CD4-positive, alpha-beta T cell treated with Interleukin-6 at 100 ng/mL for 8 hours (primary cell): ENCODE measurements at places on chromosomes 12 and 14.
A peak's percentile ranks its signal among the peaks of the same experiment; 100 is the strongest.

- no peak for DNase-seq
Observed at GRCh38 chr12:50197297-50197727, 30.1 kb upstream of the CERS5 start.

DNA sequence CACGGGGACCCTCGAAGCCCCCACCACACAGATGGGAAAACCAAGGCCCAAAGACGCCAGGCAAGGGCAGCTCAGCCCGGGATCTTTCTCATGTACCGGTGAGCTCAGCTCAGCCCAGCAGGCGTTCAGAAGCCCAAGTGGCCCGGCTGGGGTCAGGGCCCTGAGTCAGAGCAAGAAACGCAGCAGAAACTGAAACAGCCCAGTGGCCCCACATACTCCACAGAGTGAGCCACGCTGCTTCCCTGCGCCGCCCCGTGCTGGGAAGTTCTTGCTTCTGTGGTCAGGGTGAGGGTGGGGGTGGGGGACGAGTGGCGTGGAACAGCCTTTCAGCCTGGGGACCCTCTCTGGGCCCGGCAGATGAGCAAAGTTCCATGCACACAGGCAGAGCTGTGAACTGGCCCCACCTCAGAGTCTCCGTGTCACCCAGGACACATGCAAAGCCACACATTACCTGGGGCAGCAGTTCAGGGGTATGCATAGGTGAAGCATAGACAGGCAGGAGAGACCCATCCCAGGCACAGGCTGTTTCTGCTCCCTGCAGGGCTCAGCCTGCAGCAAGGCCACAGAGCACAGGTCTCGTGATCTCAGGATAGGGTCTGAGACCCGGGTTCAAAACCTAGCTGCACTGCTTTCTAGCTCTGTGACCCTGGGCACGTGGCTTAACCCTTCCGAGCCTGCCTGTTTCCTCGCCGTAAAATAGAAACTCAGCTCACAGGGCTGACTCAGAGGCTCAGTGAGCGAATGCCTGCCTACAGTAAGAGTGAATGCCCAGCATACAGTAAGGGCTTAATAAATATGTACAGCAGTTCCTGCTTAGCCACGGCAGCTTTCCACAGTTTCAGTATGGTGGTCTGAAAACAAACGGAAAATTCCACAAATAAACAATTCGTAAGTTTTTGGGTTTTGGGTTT is 21.6 kb downstream of the NCOR2 start:
- peak; percentile 15 for DNase-seq

DNA sequence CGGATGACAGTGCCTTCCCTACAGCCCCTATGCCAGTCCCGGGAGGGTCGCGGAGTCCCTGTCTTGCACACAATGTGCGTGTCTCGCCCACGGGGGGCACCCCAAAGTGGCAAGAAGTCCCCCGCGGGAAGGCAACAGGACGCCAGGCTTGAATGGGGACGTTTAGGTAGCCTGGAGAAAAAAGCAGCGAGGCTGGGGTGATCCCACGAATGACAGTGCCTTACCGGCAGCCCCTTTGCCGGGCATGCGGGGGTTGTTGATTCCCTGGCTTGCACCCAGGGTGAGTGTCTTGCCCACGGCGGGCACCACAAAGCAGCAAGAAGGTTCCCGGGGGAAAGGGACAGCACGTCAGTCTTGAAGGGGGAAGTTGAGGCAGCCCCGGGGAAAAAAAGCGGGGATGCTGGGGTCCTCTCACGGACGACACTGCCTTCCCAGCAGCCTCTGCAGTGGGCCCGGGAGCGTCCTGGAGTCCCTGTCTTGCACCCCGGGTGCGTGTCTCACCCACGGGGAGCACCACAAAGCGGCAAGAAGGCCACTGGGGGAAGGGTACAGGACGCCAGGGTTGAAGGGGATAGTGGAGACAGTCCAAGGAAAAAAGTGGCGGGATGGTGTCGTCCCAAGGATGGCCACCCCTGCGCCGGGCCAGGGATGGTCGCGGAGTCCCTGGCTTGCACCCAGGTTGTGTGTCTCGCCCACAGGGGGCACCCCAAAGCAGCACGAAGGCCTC is 156.8 kb upstream of the ALG10B start:
- DNase-seq = no peak

- peak; percentile 63 for DNase-seq
Observed at GRCh38 chr12:96237465-96238077, 43.4 kb downstream of the ELK3 start.

DNA sequence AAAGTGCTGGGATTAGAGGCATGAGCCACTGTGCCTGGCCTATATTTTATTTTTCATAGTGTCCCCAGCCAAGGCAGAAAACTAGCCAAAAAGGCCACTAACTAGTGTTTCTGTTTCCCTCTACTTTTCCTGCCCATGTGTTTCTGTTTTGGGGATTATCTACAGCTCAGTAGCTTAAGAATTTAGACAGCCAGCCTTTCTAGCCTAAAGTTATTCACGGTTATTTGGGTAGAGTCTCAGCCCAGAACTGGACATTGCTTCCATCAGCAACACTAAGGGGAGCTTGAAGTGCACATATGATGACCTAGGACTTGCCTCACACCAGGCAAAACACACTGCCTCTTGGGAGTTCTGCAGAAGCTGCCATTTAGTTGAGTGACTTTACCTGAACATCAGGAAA is 17.9 kb downstream of the PROX2 start:
- no peak for DNase-seq

- DNase-seq = no peak
Observed at GRCh38 chr14:99576761-99577705, 27.0 kb downstream of the CCDC85C start.

DNA sequence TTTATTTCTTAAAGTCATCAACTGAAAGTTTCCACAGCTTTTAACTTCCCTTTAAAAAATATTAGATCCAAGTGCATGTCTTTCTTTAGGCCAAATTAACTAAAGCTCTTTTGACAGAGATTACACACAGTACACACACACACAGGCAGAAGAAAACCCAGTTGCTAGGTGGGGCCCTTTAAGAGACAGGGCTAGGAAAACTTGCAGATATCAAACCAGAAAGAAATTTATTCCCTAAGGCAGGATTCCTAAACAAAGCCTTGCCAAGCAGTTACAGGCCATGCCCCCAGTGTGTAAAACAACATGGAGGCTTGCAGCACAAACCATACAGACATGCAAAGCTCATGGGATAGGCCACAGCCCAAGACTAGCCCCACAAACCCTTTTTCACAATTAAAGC is 123.4 kb downstream of the FSCB start:
- no peak for DNase-seq

GRCh38 chr14:74863274-74863673 is 12.7 kb downstream of the PROX2 start:
- no peak for DNase-seq

DNA sequence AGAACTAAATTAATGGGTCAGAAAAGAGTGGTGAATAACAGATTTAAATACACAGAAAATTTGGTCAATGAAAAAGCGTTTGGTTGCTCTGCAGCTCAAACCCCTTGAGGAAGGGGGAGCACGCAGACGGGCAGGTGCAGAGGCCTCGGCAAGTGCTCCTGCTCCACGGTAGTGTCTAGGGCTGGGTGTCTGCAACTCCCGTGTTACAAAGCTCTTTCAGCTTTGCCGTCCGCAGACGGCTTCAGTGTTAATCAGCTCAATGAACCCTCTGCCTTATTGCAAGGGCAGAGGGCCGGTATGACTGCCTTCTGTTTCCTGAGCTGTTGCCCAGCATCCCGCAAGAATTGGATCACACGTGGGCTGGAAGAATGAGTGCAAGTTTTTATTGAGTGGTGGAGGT is 125.7 kb upstream of the TRHDE start:
- no peak for DNase-seq

- no peak for DNase-seq
Observed at GRCh38 chr12:126974779-126975178, 1292.2 kb upstream of the TMEM132C start.

GRCh38 chr12:111584959-111585358 is 14.2 kb downstream of the ATXN2 start:
- no peak for DNase-seq
